ENCODE measurements at places on chromosomes 16 and 17.

- no peak for DNase-seq
These were observed 25.6 kb downstream of the IL21R start for GRCh38 chr16:27427538-27427937.

- no peak for DNase-seq
These were observed 15.3 kb downstream of the CMTM3 start for GRCh38 chr16:66619534-66620428.

- DNase-seq = peak; percentile 8
These were observed 8.1 kb downstream of the MEIOB start for GRCh38 chr16:1863681-1864460.

DNA sequence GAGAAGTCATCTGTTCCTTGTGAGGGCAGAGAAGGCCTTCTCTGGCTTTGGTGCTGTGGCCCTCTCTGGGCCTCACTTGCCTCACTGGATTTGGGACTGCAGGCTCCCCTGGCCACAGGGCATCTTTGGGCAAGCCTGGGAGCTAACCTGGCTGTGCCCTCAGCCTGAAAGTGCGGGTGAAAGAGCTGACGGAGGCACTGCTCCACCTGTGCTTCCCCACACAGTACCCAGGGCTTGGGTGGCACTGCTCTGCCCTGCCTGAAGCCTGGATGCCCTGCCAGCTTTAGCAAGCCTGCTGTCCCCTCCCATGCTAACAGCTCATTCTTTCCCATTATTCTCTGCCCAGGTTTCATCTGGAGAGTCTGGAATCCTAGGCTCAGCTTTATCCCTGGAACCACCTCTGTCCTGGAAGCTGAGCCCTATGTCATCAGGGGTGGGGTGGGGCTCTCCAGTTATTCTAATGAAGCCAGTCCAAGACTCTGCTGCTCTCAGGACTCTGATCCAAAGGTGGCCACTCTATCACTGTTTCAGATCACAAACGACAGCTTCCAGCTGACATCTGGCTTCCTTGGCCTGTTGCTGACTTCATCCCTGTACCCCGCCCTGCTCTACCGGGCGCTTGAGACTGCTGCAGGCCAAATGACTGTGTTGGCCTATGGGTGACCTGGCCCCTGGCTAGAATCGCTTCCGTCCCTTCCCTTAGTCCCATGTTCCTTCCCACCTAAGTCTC, 29.3 kb downstream of the HIC1 start:
- DNase-seq = no peak

GRCh38 chr17:1928976-1929375, 96.2 kb downstream of the RTN4RL1 start:
- DNase-seq = no peak

DNA sequence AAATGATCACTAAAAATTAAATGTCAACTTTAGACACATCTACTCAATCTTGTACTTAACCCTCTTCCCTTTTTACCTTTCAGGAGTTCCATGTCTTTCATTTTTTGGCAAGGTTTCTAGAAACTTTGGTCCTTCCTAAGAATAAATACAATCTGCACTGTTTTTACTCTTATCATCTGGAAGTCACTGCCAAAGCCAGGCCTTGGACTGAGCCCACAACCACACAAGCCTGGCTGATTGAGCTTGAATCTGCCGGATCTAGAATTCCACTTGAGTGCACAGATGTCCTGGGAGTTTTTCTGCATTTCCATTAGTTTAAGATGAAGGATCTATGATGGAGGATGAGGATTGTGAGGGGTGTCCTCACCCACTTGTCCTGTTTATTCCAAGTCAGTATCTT, 126.1 kb downstream of the VPS53 start:
- DNase-seq = no peak

GRCh38 chr17:63399316-63399715, 46.8 kb downstream of the CYB561 start:
- DNase-seq = no peak

GRCh38 chr17:4576729-4577322, 7.5 kb upstream of the SMTNL2 start:
- no peak for DNase-seq

DNA sequence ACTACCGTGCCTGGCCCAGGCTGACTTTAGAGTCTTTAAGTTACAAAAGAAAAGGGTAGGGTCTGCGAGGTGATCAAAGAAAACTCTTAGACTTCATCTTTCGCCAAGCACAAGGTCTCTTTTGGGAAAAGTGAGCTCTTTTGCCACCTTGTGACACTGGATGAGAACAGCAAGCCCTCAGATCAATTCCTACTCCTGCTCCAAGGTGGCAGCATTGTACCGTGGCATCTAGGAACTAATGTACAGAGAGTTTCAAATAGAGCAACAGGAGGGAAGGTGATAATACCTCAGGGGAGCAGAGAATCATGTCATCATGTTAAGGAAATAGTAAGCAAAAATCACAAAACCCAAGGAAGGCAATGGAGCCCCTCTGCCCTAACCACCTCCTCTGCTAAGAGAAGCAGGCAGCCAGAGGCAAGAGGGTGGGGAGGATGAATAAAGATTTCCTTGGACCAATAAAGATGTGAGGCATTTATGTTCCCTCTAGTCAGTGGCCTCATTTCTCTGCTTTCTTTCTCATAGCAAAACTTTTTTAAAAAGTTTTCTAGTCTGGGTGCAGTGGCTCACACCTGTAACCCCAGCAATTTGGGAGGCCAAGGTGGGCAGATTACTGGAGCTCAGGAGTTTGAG, 2.1 kb upstream of the C17orf78 start:
- peak; percentile 63 for DNase-seq

DNA sequence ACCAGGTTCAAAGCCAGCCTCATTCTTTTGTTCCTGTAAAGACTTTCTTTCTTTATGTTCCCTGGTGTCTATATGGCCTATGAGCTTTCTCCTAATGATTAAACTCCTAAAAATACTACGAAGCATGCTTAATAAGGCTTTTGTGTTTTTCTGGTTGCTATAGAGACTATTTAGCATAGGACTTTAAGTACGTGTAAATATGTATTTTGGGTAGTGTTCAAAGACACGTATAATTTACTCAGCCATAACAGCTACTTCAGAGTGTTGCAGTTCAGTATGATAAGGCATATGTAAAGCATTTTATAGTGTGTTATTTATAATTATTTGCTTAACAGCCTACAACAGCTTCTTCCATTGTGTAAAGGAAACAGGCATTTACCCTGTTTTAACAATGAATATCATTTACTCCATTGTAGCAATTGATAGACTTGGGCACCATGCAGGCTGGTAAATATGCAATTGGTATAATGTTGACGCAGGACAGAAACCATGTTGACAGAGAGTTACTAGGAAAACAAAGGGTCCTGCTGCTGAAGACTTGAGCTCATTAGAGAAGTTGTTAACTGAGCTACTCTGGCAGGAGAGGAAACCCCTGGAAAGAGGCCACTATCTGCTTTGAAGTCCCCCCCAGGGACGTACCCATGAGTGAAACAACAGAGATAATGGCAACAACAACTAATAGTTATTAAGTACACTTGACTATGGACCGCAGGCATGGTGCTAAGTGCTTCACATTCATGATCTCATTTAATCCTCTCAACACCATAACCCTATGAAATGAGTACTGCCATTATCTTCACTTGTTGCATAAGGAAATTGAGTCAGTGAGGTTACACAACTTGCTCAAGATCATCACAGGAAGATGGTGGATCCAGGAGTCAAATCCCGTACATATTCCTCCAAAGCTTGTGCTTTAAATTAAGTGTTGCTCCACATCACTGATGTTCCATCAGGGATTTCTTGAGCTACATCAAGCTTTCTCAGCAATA, 342.2 kb upstream of the DYNLRB2 start:
- no peak for DNase-seq

GRCh38 chr16:7921345-7921744, 588.7 kb downstream of the RBFOX1 start:
- DNase-seq = no peak

- DNase-seq = peak; percentile 28
These were observed 994 bp downstream of the CLTC start for GRCh38 chr17:59620518-59621259.

- no peak for DNase-seq
These were observed 1111.8 kb upstream of the EEF2KMT start for GRCh38 chr16:6209355-6209930.

DNA sequence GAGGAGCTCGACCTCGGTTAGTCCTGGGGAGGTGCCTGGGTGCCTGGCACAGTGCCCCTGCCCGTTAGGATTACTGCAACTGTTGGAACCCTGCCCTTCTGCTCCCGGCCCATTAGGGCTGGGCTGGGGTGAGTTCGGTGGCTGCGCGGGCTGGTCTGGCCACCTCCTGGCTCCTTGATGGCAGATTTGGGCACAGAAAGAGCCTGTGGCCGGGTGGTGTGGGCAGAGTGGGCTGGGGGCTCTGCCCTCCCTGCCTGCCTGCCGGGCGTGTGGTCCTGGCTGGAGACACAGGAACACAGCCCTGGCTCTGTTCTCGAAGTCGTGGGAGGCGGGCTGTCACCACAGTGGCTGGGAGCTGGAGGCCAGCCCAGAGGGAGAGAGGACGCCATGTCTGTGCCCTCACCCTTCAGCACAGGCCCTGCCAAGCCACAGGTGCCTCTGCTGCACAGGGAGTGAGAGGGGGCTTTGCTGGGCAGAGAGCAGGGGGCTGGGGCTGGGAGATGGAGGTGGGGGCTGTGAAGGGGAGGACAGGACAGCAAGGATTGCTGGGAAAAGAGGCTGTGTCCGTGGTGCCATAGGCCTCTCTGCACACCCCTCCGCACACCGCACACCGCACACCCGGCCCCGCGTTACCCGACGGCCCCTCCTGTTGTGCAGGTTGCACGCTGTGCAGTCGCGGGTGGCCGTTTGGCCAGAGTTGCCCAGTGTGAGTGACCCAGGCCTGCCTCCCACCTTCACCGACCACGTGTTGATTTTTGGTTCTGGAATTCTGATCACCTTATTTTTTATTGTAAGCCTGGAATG, 236.6 kb upstream of the GSE1 start:
- no peak for DNase-seq

- no peak for DNase-seq
These were observed 224.9 kb downstream of the TANC2 start for GRCh38 chr17:63190821-63191370.

DNA sequence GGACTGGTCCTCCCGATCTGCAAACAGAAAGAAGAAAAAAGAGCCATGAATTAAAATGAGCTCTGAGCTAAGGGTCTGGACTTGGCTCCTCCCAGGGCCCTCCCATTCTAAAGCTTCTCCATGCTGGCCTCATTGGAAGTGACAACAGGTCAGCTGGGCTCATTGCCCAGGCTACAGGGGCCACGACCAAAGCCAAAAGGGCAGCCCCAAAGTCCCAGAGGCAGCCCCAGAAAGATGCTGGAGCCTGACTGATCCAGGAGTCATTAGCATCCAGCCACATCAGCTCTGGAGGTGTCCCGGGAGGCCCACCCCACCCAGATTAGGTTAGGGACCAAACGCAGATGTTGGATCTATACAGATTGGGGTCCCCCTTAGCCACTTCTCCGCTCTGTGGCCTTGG, 58.2 kb downstream of the MYH11 start:
- DNase-seq = no peak

GRCh38 chr16:82741073-82741615, 114.4 kb downstream of the CDH13 start:
- DNase-seq = no peak

DNA sequence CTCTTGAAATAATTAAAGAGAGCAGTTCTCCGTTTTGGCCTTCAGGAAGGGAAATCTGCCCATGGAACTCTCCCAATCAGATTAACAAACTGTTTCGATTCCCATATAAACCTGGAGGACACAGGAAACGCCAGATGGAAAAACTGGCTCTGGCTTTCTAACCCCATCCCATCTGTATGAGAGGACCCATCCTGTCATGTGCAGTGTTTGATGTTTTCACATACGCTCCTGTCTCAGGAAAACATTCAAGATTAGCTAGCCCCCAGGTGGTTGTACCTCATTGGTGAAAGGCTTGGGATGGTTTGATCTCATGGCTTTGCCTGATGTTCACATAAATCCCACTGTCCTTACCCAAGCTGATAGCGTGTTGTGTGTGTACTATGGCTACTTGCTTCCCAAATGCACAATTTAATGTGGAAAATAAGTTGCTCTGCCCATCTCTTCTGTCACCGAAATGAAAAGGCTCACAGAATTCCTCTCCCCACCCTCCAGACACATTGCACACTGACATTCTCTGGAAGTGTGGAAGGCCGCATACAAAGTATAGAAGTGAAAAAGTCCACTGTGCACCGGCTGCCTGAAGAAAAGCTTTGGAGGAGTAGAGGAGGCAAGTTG, 18.2 kb upstream of the ERN1 start:
- no peak for DNase-seq

DNA sequence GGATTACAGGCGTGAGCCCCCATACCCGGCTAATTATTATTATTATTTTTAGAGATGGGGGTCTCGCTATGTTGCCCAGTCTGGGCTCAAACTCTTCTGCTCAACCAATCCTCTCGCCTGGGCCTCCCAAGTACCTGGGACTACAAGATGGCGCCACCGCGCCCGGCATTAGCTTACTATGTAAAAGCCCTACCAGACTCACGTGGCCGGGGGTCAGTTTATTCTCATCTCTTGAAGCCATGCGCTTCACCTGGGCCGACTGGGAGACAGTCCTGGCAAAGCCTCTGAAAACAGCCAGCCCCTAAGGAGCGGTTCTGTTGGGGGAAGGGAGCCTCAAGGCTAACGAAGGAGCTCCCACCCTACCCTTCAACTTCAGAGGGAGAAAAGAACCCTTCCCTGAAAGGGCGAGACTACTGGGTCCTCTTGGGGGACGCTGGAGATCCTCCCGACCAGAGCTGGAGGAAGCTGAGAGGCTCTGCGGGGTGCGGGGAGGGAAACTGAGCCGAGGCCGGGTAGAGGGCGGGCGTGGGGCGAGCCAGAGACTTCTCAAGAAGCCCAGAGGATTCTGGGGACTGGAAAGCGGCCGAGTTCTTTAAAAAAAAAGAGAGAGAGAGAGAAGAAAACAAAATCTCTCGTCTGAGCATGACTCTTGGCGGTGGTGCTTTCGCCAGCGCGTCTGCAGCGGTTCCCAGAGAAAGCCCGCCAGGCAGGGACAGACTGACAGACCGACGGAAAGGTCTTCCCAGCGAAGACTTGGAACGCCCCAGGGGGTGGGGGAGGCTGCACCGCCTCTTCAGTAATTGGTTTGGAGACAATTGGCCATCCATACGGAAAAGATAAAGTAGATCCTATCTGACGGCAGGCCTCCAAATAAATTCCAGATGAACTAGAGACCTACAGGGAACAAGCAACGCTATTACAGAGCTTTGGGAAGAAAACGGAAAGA, 5.6 kb upstream of the TUBG2 start:
- DNase-seq = no peak

DNA sequence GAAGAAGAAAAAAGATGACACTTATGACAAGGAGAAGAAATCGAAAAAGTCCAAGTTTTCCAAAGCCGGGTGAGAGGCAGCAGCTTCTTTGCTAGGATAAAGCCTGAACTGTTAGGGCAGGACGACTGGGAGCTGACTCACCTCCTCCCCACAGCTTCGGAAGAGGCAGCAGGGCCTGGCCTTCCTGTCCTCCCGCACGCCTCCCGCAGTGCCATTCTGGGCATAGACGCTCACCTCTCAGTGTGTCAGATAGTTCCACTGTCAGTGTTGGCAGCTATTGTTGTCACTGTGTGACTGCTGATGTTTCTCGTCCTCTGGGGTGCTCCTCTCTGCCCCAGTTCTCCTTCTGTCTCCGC, 12.6 kb downstream of the UBN1 start:
- DNase-seq = no peak

- DNase-seq = no peak
These were observed 11.5 kb downstream of the TAC4 start for GRCh38 chr17:49836111-49837030.

GRCh38 chr17:40953881-40954280, 12.9 kb downstream of the KRT39 start:
- DNase-seq = no peak
